ENCODE measurements at places on chromosomes 1 and 21.

DNA sequence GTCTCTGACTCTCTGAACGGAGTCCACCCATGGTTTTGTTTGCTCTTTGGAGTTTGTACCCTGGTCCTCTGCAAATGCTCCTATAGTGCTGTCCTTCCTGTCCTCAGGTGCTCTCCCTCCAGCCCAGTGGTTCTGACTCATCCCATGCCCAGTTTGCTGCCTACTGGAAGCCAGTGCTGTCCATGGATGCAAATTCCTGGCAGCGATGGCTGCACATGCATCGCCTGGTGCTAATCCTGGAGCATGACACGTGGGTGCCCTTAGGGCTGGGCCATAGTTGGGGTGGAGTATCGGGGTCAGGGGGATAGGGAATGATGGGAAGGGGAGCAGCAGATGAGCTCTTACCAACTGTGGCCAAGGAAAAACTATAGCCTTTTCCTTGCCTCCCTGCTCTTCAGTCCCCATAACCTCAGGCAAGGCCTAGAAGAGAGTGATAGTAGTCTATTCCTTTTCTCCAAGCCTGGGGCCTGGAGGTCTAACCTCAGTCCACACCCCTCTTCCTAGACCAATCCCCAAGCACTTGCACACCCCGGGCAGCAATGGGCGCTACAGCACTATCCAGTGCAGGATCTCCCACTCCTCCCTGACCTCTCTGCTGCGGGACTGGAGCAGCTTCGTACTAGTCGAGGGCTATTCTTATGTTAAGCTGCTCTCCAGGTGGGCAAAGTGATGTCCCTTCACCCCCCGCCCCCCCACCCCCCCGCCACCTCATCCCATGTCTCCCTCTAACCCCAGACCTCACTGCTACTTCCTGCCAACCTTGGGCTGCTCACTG lies 31.6 kb downstream of the HYI start:
- no peak for DNase-seq

GRCh38 chr1:55718758-55719671 lies 503.9 kb upstream of the USP24 start:
- DNase-seq: no peak

DNA sequence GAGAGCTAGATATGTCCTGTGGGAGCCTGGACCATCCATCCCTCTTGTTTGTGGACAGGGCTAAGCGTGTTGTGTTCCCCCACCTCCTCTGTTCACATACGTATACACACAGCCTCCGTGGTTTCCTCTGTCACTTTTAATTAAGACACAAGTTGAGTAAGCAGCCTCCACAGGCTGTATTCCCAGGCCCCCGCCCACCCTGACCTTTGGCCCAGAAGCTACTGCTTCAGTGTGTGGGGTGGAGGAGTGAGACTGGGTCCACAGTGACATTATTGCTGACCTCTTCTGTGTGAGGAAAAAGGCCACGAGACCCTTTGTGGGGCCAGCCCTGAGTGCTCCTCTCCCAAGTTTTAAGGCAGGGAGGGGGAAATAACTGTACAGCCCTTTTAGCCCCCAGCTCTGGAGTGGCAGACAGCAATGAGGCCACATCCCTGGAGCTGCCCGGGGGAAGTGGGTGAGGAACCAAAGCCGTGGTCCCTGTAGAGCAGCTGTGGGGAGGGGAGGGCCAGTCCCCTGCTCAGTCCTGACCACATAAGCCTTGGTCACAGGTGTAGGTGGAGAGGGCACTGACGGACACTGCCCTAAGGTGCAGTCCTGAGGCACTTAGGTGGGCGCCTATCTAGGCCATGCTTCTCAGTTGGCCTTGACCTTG lies 4.4 kb downstream of the ELOVL1 start:
- DNase-seq: no peak

DNA sequence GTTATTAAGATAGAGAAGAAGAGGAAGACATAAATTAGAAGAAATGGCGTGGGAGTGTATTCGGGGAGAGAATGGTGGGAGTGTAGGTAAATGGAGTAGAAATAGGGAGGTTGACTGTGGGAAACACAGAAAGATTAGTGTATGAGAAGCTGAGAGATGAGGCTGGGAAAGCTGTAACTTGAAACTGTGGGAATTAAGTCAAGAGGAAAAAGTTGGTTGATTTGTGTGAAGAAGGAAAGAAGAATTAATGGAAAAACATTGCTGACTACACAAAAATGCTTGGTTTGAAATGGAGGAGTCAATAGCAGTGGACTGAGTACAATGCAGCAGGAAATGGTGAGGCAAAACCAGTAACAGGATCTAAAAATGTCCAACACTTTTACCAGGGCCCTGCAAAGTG lies 448.3 kb downstream of the PTPRC start:
- DNase-seq: no peak

- DNase-seq: no peak
Observed at GRCh38 chr1:29599071-29599470, 362.7 kb downstream of the PTPRU start.

GRCh38 chr1:162421258-162422164 lies 9.6 kb upstream of the SH2D1B start:
- no peak for DNase-seq

GRCh38 chr1:174534789-174535188 lies 87.0 kb downstream of the GPR52 start:
- DNase-seq: no peak

DNA sequence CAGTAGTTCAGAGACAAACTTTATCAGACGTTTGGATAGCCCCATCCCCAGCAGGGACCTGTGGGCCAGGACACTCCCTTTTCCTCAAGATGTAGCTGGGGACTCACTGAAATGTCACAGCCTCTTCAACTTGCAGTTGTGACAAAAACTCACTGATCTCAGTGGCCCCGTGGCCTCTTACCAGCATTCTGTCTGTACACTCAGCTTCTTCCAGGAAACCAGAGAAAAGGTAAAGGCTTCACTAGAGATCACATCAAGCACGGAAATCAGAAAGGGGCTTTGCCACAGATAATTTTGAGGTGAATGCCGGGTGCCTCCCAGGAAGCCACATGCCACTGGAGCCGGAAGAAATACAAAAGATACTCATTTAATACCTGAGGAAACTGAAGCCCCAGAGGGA lies 122.2 kb downstream of the CCDC185 start:
- DNase-seq: peak; percentile 11

DNA sequence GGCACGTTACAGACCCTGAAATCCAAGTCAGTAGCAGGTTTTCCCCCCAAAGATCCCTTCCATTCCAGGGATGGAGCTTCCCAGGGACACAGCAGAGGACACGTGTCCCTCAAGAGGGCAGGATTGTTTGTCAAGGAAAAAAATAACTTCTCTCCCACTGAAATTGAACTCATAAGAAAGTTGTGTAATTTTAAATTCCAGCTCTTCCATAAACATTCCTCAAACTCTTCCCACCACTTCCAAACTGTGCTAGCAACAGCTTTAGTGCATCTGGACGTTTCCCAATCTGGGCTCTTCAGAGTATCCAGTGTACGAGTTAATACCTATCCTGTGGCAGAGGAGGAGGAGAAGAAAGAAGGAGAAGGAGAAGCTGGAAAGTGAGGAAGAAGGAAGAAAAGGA lies 79.6 kb downstream of the PSMG1 start:
- DNase-seq: no peak
